HEK293T (cell line): ENCODE measurements at places on chromosomes 4 and X.

GRCh38 chrX:35880601-35881000, 38.9 kb upstream of the CFAP47 start:
- no peak for DNase-seq

- DNase-seq: no peak
Observed at GRCh38 chrX:433771-434170, 47.1 kb upstream of the PPP2R3B start.

DNA sequence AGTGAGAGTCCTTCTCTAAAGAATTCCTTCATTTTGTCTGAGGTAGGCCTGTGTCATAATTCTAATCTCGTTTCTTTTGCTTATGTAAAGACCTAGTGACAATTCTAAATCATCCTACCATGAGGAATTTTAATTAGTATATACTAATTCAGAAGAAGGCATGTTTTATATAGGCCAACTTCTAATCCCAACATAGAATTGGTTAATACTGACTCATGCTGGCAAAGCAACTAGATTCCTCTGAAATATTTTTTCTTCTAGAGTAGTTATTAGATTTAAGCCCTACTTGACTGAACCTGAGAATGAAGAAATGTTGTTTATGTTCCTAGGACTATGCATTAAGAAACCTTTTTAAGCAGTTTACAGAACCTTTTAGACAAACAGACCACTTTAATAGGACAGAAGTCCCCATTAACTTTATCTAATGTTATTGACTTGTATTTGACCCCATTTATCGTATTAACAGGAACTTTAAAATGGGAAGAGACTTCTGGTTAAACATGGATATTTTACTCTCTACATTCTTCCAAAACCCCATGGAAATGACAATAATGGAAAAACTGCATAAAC, 56.1 kb upstream of the EIF1AX start:
- DNase-seq: no peak

GRCh38 chr4:42605264-42605663, 51.6 kb downstream of the ATP8A1 start:
- no peak for DNase-seq

- DNase-seq: no peak
Observed at GRCh38 chr4:10160281-10160856, 43.8 kb upstream of the WDR1 start.

- no peak for DNase-seq
Observed at GRCh38 chr4:82648356-82648755, 86.6 kb upstream of the TMEM150C start.

DNA sequence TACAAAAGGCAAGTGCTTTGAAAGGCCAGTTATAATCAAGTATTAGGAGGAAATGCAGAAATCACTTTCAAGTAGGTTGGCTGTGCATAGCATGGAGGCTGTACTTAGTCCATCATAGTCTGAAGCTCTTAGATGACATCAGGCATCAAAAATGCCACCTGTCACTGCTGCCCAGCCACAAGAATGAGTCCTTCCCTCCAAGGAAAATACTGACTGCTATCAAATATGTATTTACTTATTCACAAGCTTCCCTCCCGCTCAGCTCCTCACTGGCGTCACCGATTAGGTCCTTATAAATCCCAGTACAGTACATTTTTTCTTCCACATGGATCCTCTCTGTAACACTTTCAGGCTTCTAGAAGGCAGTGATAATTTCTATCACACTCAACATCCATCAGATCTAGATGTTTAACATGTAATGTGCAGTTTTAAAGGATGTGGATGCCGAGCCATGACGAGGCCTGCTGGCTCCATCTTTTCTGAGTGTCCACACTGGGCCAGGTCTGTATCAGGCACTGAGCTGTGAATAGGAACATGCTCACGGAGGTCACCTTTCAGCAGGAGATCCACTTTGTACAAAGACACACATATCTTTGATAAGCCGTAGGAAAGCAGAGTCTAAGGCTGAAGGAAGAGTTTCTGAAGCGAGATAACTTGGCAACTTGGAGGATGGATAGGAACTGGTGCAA, 121.9 kb downstream of the PALLD start:
- DNase-seq: no peak

DNA sequence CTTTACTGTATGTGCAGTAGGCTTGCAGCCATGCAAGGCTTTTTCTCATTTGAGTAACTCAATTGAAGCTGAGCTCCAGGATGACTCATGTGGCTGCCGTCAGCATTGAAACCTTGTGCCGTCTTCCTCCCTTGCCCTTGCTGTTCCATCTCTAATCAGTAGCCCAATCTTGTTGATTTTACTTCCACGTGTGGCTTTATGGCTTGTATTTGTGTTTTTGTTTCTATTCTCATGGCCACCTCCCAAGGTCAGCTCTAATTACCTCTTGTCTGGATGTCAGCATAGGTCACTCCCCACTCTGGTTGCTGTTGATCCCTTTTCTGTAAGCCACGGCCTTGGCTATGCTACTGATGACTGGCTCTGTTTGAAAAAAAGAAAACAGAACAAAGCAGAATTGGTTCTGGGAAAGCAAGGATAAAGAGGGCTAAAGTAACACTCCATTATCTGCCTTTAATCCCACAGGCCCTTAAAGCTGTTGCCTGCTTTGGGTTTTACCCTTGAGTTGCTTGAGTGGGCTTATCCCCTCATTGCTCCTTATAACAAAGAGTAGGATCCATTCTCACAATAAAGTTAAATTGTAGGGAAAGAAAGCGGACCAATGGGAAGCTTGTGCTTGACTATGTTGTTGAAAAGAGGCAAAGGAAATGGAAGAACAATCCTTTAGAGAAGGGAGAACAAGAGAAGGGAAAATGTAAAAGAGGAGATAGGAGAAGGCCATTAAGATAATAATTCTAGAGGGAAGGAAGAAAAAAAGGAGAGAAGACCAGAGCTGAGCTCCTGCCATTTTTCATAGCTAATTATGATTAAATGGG, 173.9 kb upstream of the PGRMC2 start:
- DNase-seq: peak; percentile 25

- DNase-seq: no peak
Observed at GRCh38 chr4:82043809-82044137, 330.0 kb downstream of the HNRNPD start.

DNA sequence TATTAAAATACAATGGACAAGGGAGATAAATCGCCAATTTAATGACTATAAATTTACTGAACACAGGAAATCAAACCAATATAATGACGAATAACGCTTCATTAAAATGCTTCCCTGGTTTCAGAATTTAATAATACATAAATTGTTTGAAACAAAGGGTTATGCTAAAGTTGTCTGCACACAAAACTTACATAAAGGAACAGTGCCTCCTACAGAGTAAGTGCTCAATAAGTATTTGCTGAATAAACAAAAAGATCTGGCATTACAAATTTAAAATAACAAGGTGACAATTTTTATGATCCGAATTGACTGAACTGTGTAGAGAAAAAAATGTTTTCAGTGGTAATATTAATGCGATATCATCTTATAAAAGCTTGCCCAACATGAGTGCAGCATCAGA, 69.6 kb downstream of the NOCT start:
- DNase-seq: no peak

DNA sequence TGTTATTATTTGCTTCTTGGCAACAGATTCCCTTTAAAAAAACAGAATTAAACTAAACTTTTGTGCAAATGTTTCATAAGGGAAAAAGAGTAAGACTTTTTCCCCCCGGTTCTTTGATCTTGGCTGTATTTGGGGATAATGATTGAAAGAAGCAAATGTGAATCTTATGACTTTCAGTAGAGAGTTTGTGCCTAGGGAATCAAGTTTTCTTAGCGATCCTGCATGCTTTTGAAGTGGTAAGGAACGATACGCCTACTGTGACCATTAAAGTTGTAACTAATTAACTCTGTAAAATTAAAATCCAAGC, 9.0 kb downstream of the ATP10D start:
- no peak for DNase-seq

DNA sequence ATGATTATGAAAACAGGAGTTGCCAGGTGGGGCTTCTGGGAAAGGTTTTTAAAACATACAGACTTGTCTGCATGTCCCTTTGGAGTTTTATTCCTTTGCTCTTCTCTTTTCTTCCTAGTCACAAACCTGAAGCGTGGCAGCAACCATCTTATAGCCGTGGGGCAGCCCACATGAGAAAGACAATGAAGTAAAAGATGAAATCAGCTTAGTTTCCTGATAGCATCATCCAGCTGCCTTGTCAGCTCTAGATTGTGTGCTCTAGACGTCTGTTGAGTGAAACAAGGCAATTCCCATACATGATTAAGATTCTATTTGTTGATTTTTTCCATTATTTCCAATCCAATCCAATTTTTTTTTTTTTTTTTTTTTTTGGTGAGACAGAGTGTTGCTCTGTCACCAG, 68.9 kb downstream of the ELOVL6 start:
- DNase-seq: no peak

DNA sequence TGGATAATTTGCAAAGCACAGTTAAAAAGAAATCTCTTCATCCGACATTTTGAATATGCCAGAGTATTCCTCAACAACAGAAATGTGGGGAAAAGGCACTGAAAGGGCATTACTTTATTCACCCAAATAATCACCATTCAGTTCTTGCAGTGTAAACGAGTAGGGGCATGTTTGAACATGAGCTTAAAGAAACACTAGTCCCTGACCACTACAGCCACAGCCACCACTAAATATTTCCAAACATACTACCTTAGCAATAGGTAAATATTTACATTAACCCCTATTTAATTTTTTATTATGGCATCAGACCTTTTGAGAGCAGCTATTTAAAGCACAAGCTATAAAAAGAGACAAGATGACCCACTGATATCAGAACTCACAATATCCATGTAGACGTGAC, 27.6 kb downstream of the MCF2 start:
- no peak for DNase-seq

GRCh38 chr4:14679906-14680305, 322.4 kb upstream of the CPEB2 start:
- no peak for DNase-seq

- DNase-seq: peak; percentile 25
Observed at GRCh38 chrX:106397788-106398538, 213.8 kb upstream of the RADX start.

DNA sequence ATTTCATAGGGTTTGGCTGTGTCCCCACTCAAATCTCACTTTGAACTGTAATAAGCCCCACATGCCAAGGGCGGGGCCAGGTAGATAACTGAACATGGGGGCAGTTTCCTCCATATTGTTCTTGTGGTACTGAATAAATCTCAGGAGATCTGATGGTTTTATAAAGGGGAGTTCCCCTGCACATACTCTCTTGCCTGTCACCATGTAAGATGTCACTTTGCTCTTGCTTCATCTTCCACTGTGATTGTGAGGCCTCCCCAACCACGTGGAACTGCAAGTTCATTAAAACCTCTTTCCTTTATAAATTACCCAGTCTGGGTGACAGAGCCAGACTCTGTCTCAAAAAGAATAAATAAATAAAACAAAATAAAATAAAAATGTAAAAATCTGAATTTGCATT, 95.9 kb downstream of the PDS5A start:
- DNase-seq: no peak

DNA sequence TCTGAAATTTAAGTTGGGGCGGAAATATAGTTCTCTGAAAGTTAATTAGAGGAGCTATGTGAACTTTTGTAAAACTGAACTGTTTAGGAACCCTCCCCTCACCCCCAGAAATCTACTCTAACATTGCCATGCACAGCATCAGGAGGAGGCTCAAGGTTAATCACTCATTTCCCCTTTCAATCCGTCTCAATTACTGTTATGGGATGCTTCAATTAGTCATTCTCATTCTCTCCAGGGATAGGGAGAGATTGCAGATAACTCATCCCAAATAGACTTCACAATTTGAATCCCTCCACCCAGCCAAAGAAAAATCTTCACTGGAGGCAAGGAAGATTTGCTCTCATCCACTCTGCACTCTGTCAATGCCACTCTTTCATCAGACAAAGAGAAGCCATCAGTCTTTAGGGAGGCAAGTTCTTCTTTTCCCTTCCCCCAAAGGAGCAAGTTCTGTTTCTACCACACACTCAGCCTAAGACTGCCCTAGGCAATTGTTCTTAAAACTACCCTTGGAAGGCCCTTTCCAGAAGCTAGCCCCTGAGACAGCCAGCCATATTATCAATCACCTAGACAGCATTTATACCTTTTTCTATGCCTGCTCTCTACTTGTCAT, 140.4 kb downstream of the SLC10A7 start:
- no peak for DNase-seq

DNA sequence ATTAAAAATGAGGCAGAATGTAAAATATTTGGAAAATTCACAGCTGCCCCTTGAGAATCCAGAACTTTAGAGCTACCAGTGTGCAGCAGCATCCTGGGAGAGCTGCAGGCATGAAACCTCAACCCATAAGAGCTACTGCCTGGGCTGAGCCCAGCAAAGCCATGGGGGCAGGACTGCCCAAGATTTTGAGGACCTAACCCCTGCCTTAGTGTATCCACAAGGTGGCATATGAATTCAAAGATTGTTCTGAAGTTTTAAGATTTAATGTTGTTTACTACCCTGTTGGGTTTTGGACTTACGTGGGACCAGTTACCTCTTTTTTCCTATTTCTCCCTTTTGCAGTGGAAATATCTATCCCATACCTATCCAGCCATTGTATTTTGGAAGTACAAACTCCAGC, 26.4 kb downstream of the CASP6 start:
- no peak for DNase-seq

- no peak for DNase-seq
Observed at GRCh38 chr4:139872274-139872673, 206.7 kb downstream of the MGST2 start.

DNA sequence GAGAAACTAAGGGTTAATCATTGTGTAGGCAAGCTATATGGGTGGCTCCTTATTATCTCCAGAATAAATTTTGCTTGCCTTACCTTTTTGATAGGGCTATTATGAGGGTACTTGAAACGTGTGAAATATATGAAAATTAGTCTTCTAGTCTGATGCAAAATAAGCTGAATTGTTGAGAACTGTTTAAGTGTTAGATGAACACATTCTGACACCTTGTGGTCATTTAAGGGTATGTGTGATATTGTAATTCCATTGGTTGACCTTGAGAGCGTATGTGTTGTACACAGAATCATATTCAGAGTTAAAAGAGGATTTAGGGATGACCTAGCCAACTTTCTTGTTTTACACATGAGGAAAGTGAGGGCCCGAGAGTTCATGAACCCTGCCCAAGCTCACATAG, 44.6 kb upstream of the LINC00632 start:
- DNase-seq: peak; percentile 23

DNA sequence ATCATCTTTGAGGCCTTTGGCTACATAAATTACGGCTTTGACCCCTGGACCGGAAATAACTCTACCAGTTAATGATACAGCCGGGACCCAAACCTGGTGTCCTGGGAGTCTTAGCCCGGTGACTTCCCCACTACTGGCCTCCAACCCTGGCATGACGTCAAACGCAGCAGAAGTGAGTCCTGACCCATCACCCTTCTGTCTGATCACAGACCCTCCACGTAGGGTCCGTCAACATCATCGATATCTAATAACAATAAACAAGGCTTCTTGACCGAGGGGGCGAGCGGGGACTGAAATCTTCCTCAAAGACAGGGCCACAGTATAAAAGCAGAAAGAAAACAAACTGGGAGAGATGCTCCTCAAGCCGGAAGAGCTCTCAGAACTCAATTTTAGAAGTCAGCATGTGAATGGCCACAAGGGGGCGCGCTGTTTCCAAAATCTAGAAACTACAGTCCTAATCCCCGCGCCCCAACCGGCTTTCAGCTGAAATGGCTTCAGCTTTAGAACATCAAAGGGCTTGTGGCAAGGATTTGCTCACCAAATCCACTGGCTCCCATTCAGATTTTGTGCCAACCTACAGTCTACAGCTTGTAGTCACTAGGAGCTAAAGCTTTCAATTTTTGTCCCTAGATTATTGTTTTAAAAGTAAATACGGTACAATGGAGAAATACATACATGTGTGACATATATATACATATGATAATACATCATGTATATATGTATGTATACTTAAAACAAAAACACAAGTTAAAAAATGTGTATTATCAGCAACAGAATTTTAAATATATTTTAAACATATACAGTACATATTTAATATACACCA, 46.4 kb upstream of the ENPP6 start:
- DNase-seq: peak; percentile 63

GRCh38 chr4:102547973-102548372, 46.8 kb downstream of the NFKB1 start:
- no peak for DNase-seq
